ENCODE measurements at places on chromosomes 1 and 21.

- DNase-seq = no peak
These were observed 8.3 kb upstream of the SYT14 start for GRCh38 chr1:209929751-209930150.

- DNase-seq = no peak
These were observed 431.9 kb downstream of the MATN1 start for GRCh38 chr1:30291526-30291925.

DNA sequence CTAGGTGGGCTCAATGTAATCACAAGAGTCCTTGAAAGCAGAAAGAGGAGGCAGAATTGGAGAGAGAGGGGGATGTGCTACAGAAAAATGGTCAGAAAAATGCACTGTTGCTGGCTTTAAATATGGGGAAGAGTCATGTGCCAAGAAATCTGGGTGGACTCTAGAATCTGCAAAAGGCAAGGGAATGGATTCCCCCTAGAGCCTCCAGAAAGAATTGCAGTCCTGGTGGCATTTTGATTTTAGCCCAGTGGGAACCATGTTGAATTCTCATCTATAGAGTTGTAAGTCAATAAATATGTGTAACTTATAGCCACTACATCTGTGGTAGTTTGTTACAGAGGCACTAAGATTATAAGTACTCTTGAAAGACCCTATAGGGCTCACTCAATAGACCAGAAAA lies 210.3 kb downstream of the ASTN1 start:
- DNase-seq = no peak

GRCh38 chr1:172342584-172343239 lies 77.8 kb upstream of the C1orf105 start:
- no peak for DNase-seq

DNA sequence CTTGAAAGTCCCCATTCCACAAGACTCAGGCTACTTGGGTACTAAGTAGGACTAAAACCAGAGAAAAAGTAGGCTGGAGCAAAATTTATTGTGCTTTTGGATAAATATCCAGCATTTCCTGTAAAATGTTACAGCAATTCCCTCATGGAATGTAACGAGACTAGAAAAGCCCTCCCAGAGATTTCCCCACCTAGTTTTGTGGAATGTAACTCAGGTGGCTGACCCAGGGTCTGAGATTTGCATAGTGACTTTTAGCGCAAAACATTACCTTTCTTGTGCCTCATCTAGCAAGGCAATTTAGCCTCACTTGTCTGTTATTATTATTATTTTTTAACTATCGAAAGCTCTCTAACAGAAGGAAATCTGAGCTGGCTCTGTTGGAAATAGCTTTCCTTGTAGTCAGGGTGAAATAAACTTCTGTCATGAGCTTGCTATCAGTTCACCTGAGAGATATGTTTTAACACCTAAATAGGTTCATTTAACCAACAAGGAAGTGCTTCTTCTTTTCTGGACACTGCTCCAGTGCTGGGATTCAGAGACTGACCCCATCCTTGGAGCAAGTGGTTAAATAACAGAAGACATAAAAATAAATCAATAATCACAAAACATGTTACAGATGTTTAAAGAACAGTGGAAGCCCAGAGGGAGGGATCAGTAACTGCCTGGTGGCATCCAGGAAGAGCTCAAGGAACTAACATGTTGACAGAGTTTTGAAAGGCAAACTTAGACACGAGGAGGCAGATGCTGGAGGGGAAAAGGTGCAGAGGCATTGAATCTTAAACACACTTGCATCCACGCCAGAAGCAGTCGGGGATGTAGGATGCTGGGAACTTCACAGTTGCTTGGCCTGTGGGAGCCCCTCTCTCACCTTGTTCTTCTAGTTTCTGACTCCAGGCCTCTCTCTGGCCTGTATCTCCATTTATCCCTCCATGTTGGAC lies 68.3 kb upstream of the RHOU start:
- DNase-seq = no peak

GRCh38 chr1:41365772-41366454 lies 4.7 kb downstream of the FOXO6 start:
- DNase-seq = no peak

GRCh38 chr1:20160034-20160433 lies 20.9 kb downstream of the PLA2G2F start:
- DNase-seq = no peak

Data from activated naive CD4-positive, alpha-beta T cell treated with Interleukin-2 at 50 U/mL for 16 hours (primary cell).